ENCODE measurements at places on chromosomes 1 and 21.

DNA sequence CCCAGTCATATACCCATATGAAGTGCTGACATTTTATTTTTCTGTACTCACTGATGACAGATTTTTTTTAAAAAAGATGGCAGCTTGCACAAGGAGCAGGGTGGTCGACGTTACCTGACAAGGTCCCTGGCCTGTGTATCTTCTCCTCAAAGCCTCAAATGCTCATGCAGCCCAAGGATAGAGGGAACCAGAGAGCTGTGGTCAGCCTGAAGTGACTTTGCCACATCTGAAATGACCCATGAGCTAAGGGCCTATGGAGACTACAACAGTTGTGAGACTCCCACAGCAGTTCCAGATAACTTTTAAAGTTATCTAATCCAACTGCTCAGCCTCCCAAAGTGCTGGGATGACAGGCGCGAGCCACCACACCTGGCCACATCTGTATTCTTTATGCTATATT is 131.1 kb downstream of the GLUL start:
- DNase-seq, result no peak

DNA sequence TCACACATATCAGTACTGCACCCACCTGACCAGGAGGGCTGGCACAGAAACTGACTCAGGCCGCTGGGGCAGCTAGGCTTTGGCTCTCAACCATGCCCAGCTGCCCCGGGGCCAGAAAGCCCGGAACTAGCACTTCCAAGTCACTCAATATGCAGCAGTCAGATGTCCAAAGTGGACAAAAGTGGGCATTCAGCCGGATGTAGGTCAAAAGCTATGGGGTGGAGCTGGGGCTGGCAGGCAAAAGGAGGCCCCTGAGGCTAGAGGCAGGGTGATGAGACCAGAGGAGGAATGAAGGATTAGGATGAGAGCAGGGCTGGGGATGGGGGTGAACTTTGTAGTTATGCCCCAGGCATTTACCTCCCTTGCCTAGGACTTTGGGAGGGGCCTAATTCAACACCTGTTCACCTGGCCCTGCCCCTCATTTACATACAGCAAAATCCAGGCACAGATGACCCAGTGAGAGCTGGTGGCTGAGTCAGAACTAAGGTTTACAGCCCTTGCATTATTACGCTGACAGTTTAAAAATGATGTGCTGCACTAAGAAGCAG is 30.7 kb upstream of the EDN2 start:
- DNase-seq, result no peak

- no peak for DNase-seq
These were observed at the start of gene WLS for GRCh38 chr1:68232289-68233148. TSS of gene WLS (minus strand) at chr1:68232523. CDS start at chr1:68232299, 224 bp downstream.

DNA sequence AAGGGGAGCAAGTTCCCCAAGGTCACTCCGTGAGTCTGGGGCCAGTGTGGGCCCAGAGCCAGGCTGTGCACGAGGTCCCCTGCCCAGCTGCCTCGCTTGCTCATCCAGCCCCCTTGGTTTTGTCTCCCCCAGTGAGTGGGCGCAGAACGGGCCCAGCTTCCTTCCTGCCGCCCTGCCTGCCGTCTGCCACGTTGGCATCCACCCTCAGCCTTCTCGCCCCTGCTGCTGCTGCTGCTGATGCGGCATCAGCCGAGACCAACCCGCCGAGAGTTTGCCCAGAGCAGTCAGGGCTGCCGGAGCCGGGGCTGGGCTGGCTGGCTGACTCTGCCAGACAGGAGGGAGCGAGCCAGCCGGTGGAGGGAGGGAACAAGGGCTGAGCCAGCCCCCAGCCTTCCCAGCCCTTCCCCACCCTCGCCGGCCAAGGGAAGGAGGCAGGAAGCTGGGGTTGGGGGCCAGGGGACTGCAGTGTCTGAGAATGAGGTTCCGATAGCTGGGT is 31.4 kb upstream of the WASF2 start:
- DNase-seq, result peak; percentile 45

DNA sequence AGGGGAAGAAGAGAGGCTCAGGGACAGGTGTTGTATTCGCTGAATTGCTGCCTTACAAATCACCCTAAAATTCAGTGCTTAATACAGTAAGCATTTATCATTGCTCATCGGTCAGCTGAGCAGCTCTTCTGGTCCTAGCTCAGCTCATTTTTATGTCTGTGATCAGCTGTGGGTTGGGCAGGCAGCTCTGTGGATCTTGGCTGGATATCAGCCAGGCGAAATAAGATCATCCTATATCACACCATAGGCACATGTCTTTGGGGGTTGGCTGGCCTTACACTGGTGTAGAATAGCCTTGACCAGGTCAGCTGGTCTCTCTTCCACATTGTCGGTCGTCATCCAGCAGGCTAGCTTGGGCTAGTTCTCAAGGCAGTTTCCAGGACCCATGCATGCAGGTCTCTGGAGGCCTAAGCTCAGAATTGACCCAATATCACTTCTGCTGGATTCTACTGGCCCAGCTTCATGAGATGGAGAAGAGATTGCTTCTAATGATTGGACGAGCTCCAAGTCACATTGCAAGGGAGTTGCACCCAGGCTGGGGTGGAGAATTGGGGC is 448.6 kb downstream of the KIF26B start:
- no peak for DNase-seq

DNA sequence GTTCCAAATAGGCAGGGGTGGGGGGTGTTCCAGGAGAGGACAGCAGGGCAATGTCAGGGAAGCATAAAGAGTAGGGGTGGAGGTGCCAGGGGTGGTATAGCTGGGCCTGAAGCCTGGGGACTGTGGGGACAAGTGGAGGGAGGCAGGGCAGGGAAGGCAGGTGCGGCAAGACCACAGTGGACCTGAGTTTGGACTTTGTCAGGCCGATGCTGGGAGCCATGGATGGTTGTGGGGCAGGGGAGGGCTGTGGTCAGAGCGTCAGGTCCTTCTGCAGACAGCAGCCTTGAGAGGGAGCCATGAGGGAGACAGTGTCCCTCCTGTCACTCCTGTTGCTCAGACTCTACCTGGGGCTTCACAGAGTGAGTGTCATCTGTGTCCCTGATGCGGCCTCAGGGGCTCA is 320.3 kb downstream of the PTPRU start:
- no peak for DNase-seq

- DNase-seq, result no peak
These were observed 245.1 kb downstream of the RHOU start for GRCh38 chr1:228980232-228980937.

GRCh38 chr1:217721692-217722091 is 90.5 kb downstream of the SPATA17 start:
- no peak for DNase-seq

DNA sequence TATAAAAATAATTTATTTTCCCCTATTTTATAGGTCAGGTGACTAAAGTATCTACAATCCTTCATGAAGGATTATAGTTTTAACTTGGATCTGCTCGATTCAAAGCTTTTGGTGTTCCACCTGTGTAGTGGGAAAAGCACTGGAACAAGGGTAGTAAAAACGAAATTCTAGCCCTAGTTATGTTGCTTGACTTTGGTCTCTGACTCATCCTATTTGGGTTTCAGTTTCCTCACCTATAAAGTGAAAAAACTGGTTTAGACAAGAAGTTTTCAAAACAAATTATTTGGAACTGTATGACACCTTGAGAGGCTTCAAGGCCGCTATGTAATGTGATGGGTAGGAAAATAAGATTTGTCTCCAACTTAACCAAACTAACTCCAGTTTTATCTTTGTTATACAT is 505.2 kb upstream of the ZRANB2 start:
- no peak for DNase-seq

GRCh38 chr1:226661965-226662364 is 77.1 kb downstream of the ITPKB start:
- DNase-seq, result no peak

DNA sequence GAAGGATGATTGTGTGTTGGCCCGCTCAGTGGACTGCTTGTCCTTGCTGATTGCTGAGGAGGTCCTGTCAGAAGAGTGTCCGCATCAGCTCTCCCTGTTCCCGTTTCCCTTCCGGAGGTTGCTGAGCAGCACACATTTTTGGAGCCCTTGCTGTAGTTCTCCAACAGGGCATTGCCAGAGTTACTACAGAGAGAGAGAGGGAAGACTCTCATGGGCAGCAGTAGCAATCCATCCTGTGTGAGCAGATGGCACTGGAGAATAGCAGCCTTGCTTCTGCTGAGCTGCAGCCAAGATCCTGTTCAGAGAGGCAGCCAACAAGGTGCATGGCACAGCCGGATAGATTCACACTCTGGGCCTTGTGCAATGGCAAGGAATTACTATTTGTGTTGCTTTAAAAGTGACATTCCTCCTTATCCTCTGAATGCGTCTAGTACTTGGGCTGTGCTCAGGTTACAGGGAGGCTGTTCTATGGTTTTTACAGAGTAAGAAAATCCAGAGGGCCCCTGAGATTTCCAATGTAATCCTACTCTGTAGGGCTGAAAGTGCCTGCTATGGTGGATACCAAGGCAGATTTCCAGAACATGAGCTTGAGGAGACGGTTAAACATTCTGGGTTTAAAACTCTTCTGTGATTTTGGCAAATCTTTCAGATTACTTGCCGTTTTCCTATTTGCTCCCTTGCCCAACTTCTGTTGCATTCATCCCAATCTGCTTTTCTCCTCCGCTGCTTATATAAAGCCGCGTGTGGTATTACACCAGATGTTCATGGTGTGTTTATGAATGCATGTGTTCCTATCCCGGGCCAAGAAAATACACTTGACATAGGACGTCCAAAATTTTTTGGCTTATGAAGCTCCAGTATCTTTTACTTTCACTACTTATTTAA is 27.4 kb downstream of the AK4 start:
- DNase-seq, result no peak

DNA sequence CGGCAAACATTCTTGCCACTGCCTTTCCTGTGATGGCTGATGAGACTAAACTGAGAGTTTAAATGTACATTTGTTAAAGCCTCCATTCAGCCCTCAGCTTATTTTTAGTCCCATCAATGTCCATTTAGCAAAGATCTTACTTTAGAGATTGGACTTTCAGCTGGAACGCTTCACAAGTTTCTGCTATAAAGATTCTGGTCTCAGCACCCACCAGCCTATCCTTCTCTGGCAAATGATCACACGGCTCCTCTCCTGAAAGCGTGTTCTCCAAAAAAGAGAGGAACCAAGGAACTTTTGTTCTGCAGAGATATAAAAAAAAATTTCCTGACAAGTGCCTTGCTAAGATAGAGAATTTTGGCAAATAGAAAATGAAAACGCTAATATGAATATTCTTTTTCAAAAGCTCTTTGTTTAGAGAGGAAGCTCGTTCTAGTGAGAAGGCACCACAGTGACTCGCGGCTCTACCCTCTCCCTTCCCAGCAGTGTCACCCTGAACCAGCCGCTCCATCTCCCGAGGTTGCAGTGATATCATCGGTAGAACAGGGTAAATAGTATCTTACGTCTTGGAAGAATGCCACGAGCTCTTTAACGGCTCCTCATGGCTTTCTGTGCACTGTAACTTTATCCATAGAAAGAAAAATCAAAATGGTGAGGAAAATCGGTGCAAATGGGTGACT is 200.2 kb downstream of the APP start:
- DNase-seq, result no peak

DNA sequence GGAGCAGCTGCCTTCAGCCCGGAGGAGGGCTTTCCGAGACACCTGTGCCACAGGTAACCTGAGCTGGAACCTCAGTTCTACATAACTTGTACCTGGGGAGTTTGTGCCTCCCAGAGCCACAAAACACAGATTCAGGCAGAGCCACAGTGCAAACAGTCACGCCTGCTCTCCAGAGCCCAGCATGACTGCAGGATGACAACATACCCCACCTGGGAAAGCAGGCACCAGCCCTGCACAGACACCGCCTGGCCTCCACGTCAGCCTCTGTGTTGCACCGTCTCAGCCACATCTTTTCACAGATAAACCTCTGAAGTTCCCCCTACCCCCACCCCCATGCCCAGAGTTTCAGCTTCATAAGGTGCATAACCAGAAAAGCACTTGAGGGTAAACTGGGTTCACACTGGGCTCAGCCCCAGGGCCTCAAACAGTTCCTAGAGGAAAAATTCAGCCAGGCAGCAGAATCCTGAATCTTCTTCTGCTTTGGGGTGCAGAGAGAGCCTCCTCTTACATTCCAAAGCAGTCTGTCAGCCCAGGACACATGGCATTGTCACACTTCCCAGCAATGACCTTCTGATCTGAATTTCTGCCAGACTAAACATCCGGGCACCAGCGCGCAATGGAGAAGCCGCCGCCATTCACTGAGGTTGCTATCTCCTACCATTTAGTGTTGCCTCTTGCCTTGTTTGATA is 229.5 kb downstream of the TOMM20 start:
- no peak for DNase-seq

GRCh38 chr1:227197064-227197463 is 121.2 kb downstream of the CDC42BPA start:
- no peak for DNase-seq

DNA sequence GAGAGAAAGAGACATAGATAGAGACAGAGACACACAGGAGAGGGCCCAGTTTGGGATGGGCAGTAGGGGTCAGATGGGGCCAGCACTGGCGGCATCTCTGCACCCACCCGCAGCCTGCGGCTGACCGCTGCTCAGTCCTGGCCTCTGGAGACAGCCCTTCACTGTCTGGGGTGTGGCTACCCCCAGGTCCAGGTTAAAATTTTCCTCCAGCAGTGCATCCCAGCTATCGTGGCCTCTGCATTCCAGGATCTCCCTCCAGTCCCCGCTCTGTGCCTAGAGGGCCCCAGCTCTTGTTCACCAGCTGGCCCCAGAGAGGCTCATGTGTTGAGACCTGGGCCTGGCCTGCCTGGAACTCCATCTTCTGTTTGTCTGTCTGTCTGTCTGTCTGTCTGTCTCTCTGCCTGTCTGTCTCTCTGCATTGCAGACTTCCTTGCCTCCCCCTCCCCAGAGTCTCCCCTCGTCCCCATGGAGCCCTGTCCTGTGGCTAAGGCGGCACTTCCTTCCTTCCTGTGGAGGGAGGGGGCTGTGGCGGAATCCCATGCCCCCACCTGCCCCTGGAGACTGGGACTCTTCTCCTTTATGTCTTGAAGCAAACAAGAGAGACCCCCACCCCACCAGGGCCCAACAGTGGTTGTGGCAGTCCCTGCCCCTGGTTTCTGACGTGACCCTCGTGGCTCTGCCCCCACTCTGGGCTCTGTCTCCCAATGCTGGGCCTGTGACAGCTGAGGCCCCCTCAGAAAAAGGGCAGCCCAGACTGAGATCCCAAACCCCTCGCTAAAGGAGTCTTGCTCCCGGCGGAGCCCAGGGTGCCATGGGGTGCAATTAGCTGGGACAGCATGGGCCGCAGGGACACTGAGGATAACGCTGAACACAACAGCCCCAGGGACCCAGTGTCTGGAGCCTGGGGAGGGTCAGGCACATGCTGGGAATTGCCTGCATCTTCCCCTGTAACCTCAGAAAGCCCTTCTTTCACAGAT is 241.8 kb downstream of the NPHP4 start:
- peak; percentile 53 for DNase-seq
